ENCODE measurements at places on chromosomes 12 and 14. TPM values are rescaled to one million over a fixed set of nuclear protein-coding genes. Genes with fewer than 3 reads are reported as not detected.

TDP1 gene
- 4.8 TPM for polyA plus RNA-seq

SLC17A8 gene
- 0.09 TPM for polyA plus RNA-seq

ANG gene
- polyA plus RNA-seq = 24.5 TPM

CD69 gene
- polyA plus RNA-seq = 2.2 TPM

KRT8 gene
- polyA plus RNA-seq = 333 TPM

CLEC4D gene
- not detected for polyA plus RNA-seq

PHETA1 gene
- polyA plus RNA-seq = 6.3 TPM

CD27 gene
- not detected for polyA plus RNA-seq

EXOC3L4 gene
- polyA plus RNA-seq = 15.6 TPM

ACVRL1 gene
- polyA plus RNA-seq = 29.1 TPM

POTEG gene
- polyA plus RNA-seq = not detected

GUCY2C gene
- not detected for polyA plus RNA-seq

STAT6 gene
- polyA plus RNA-seq = 74.8 TPM

FCF1 gene
- polyA plus RNA-seq = 19.7 TPM

WNT1 gene
- not detected for polyA plus RNA-seq

NRL gene
- polyA plus RNA-seq = 5.5 TPM

SMOC1 gene
- 1.2 TPM for polyA plus RNA-seq

ANHX gene
- polyA plus RNA-seq = not detected

GPRC5A gene
- polyA plus RNA-seq = 6.3 TPM

ACSS3 gene
- 18.9 TPM for polyA plus RNA-seq

GPX2 gene
- 60.0 TPM for polyA plus RNA-seq

HSPA2 gene
- 56.2 TPM for polyA plus RNA-seq

CAND1 gene
- polyA plus RNA-seq = 28.8 TPM

C12orf60 gene
- 4.5 TPM for polyA plus RNA-seq

PROX2 gene
- polyA plus RNA-seq = not detected

GLT8D2 gene
- 7.0 TPM for polyA plus RNA-seq

CAPZA3 gene
- 0.88 TPM for polyA plus RNA-seq

HOXC9 gene
- 11.7 TPM for polyA plus RNA-seq

FNTB gene
- polyA plus RNA-seq = 13.6 TPM

RERG gene
- polyA plus RNA-seq = 29.3 TPM

KCNK13 gene
- polyA plus RNA-seq = 6.3 TPM

NKX2-8 gene
- not detected for polyA plus RNA-seq

TBC1D30 gene
- 4.2 TPM for polyA plus RNA-seq

TRHDE gene
- 1.6 TPM for polyA plus RNA-seq

GPR68 gene
- polyA plus RNA-seq = 0.82 TPM

MYF6 gene
- not detected for polyA plus RNA-seq

KCTD10 gene
- 23.6 TPM for polyA plus RNA-seq

HOXC12 gene
- not detected for polyA plus RNA-seq

MMP19 gene
- 2.0 TPM for polyA plus RNA-seq

SPIC gene
- not detected for polyA plus RNA-seq

TMEM119 gene
- polyA plus RNA-seq = 4.1 TPM

ETFRF1 gene
- polyA plus RNA-seq = 61.2 TPM

MMP17 gene
- polyA plus RNA-seq = 0.82 TPM

KCNK10 gene
- polyA plus RNA-seq = 1.1 TPM

PRKD1 gene
- 14.0 TPM for polyA plus RNA-seq

IRAK3 gene
- 1.2 TPM for polyA plus RNA-seq

FGF6 gene
- not detected for polyA plus RNA-seq

INF2 gene
- 58.5 TPM for polyA plus RNA-seq

Data from kidney (tissue), 22 donors.